ENCODE measurements at places on chromosomes 7 and 10.
A peak's percentile ranks its signal among the peaks of the same experiment; 100 is the strongest.

GRCh38 chr7:112361154-112361553, 89.1 kb upstream of the IFRD1 start:
- no peak for DNase-seq

DNA sequence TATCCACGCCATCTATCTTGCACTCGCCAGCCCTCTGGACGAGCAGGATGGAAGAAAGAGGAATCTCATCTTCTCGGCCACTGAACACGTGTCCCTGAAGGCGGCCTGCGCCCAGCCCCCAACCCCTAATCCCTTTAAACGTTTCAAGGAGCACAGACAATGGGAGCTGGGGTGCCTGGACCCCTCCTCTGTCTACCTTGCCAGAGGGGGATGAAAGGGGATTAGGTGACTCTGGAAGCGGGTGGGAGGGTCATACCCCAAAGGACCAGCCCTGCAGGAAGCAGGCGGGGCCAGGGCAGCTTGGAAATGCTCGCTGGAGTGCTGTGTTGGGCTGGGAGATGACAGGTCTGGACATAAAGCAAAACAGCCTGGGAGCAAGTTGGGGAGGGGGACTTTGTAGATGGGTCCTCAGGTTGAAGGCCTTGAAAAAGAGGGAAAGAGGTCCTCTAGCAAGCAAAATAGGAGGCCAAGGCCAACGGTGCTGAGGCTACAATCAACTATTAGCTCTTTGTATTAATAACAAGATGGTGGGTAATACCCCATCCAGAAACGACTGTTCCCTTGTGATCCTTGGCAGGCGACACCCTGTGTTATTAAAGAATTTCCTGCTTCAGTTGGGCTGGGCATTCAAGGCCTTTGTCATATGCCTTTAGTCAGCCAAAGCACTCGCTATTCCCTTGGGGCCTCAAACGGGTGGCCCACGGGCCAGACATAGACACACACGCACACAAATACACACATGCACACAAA, 126.5 kb upstream of the UNC5B start:
- no peak for DNase-seq

DNA sequence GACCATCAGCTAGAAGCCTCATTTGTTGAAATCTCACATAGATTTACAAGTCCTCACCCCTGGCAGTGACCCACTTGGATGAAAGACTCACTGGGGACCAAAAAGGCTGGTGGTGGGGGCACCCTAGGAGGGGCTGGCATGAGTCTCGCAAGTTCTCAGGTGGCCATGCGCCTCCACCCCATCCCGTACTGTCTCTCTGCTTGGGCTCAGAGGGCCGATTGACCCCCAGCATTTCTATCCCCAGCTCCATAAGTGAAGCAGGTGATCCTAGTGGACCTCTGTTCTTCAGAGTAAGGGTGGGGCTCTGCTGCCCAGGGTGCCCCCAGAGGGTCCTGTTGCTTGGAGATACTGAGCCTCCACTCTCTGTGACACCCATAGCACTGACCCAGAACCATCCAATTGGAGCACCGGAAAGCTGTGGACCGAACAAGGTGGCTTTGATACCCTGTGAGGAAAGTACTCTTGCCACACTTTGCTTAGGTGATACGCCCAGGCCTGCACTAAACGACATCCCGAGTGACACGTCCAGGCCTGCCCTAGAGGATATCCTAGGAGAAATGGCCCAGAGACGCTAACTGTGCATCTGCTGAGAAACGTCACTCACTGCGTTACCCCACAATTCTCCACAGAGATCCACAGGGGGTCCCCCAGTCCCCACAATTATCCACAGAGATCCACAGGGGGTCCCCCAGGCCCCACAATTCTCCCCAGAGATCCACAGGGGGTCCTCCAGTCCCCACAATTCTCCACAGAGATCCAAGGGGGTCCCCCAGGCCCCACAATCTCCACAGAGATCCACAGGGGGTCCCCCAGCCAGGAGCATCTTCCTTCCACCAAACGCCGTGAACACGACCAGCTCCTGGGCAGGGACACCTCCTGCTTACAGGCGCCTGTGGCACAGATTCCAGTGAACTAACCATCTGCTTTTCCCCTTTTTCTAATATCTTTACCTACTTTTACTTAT, 262.9 kb downstream of the PTPRN2 start:
- no peak for DNase-seq

DNA sequence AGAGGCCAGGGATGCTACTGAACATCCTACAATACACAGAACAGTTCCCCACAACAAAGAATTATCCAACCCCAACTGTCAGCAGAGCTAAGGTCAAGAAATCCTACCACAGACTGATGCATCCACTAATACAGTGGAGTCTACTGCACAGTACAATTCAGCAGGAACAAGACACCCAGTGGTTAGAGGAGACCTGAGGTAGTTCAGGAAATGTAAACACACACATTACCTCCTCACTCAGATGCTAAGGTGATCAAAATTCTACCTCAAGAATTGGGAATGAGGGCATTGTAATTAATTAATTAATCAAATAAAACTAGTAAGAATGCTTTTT, 91.4 kb downstream of the ZFAND4 start:
- no peak for DNase-seq

DNA sequence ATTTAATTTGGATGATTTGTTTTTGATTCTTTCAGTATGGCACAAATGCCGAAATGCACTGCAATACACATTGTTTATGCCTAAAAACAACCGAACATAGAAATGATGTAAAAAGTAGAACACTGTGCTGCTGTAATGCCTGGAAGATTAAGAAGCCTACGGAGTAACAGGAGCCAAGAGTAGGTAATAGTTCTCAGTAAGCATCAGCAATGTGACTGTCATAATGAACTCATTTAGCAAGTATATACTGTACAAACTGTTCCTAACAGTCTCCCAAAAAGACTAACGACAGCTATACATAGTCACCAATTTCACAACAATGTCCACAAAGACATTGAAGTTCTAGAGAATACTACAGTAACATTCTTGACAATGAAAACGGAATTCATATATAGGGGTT, 19.0 kb upstream of the LAMB4 start:
- peak; percentile 57 for DNase-seq

DNA sequence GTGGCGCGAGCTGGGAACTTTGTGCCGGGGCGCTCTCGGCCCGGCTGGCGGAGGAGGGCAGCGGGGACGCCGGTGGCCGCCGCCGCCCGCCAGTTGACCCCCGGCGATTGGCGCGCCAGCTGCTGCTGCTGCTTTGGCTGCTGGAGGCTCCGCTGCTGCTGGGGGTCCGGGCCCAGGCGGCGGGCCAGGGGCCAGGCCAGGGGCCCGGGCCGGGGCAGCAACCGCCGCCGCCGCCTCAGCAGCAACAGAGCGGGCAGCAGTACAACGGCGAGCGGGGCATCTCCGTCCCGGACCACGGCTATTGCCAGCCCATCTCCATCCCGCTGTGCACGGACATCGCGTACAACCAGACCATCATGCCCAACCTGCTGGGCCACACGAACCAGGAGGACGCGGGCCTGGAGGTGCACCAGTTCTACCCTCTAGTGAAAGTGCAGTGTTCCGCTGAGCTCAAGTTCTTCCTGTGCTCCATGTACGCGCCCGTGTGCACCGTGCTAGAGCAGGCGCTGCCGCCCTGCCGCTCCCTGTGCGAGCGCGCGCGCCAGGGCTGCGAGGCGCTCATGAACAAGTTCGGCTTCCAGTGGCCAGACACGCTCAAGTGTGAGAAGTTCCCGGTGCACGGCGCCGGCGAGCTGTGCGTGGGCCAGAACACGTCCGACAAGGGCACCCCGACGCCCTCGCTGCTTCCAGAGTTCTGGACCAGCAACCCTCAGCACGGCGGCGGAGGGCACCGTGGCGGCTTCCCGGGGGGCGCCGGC, 870 bp downstream of the FZD1 start:
- peak; percentile 80 for DNase-seq

DNA sequence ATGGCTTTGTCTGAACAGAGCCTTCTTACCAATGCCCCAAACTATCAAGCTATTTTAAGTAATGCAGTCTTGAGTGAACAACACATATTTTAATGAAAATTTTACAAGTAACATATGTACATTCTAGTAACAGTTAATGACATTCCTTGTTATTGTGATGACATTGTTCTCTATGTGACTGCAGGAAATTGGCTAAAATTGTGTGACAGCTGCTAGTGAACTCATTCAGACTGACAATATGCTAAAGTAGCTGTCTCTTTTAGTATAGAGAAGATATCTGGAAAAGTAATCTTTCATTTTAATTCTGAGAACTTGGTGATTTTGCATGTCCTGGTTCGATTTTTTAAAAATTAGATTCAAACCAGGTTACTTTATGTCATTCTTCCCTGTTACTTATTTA, 259.8 kb upstream of the MAGI2 start:
- no peak for DNase-seq

- DNase-seq: peak; percentile 58
Measured at GRCh38 chr7:128841921-128842673, 11.9 kb downstream of the FLNC start.

DNA sequence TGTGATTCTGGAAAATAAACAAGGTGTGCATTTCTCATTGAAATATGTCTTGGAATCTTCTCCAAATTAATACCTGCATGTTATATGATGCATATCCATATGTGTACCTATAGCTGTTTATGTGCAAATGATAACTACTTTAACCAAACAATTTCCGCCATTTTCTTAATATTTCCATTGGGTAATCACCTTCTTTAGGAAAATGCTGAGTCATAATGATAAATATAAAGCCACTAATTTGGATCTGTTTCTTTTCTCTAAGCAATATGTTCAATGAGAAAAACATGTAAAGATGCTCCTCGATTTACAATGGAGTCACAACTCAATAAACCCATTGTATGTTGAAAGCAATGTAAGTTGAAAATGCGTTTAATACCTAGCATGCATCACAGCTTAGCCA, 574.4 kb downstream of the CNTNAP2 start:
- DNase-seq: no peak

GRCh38 chr7:47379629-47380324, 202.1 kb downstream of the TNS3 start:
- peak; percentile 60 for DNase-seq

- DNase-seq: no peak
Measured at GRCh38 chr10:46297406-46298204, 10.8 kb downstream of the ANTXRL start.

GRCh38 chr10:43218951-43219837, 47.7 kb downstream of the RASGEF1A start:
- no peak for DNase-seq

GRCh38 chr7:133755901-133756300, 371.2 kb upstream of the LRGUK start:
- no peak for DNase-seq

- no peak for DNase-seq
Measured at GRCh38 chr7:73644688-73645286, 20.5 kb upstream of the MLXIPL start.

DNA sequence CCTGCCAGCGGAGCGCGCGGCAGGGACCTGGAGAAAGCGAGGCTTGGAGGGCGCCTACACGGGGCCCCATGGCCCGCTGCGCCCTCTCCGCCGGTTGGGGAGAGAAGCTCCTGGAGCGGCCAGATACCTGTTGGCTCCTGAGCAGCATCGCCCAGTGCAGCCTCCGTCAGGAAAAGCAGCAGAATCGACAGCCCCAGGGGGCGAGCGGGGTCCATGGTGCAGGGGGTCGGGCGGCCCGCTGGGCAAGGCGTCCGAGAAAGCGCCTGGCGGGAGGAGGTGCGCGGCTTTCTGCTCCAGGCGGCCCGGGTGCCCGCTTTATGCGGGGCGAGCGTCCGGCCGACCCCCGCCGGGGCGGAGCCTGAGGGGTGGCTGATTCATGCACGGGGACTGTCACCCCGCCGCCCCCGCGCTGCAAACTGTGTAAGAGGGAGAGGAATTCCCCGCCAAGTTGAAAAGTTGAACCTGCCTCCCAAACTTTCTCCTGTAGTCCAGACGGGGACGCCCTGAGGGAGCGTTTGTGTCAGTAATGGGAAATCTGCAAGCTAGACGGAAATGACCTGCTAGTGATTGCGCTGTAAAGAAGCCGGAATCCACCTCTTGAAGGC, at the start of gene TFPI2:
TFPI2 (minus strand) TSS at position 290 of the 605 bp plus-strand sequence; CDS start at position 215, 75 bp downstream.
- DNase-seq: peak; percentile 49

DNA sequence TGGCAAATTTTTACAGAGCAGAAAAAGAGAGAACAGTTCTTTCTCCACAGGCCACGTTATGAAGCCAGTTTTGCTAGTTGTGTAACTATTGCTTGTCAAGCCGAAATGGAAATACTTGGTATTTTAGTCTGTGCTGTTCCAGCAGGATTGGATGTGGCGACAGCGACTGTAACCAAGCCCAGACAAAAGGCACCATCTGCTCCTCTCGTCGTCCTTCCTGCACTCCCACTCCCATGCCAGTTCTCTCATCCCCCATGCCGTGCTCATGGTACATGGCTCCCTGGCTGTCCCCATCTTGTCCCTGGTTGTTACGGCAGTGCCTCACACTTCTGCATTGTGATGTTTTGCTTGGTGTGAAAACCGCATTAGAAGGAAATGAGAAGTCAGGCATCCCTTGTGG, 185.7 kb upstream of the FZD8 start:
- DNase-seq: no peak
